ENCODE measurements at places on chromosomes 2 and 18. TPM values are rescaled to one million over a fixed set of nuclear protein-coding genes. Genes with fewer than 3 reads are reported as not detected.
A peak's percentile ranks its signal among the peaks of the same experiment; 100 is the strongest.

DNA sequence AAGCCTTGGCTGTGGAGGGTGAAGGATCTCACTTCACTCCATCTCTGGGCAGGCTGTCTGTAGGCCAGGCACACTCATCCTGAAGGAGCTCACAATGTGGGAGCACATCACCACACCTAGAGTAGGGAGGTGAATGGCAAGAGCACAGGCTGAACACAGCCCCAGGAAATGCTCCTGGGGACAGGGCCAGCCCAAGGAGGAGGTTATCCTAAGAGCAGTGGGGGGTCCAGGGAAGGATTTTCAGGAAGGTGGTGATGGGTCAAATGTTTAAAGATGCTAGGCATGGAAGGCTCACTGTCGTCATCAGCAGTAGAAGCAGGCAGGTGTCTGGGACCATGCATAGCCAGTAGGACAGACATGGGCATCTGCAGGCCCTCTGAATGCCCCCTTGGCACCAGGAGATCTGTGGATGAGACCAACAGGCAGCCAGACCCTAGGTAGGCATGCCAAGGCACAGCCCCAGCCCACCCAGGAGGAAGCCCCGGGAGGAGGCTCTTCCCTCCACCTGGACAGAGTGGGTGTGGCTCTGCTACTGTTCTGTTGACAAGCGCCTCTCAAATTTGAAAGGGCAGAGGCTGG is 91.7 kb upstream of the RAB6C start:
- no peak for DNase-seq
- H3K4me1 ChIP-seq = no peaks in the 10 kb centered on the region
- H3K36me3 ChIP-seq = no peaks in the 10 kb centered on the region
- H3K27me3 ChIP-seq = no peaks in the 10 kb centered on the region
- no peak overlapping the region for H3K27ac ChIP-seq

GRCh38 chr2:135951041-135951583 is 34.3 kb downstream of the DARS1 start:
- peaks cover under 1% of the 10 kb centered on the region for H3K36me3 ChIP-seq
- no peaks in the 10 kb centered on the region for H3K27me3 ChIP-seq
- DNase-seq = no peak
- H3K4me1 ChIP-seq = peaks cover 10% of the 10 kb centered on the region

DNA sequence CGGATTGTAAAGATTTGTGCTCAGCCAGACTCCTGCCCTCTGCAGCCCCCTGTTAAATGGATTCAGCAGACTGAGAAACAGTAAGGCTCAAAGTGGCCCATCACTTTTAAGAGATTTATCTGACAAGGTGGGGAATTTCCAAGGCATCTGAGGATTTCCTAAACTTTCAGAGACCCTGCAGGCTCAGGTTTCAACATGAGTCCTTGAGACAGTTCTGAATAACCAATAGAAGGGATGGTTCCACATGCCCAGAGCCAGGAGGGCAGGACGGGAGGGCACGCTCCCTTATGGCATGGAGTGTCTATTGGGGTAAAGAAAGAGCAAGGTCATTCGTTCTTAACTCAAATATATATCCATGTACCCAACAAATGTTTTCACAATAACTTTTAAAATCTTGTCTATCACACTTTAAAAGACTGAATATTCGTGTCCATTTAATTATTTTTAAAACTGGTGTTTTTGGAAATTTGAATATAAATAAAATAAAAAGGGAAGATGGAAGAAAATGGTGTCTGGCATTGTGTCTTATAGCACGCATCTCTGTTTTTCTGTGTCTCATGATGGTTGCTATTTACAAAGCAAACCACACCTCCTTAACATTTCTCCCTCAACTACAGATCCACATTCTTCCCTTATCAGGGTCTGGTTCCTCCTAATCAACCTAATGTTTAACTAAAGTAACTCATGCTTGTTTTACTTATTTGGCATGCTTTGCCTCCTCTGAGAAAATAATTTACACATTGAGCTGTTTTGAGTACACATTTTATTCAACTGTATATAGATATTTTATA is 56.0 kb upstream of the DSG1 start:
- no peaks in the 10 kb centered on the region for H3K4me1 ChIP-seq
- no peak overlapping the region for H3K4me3 ChIP-seq
- no peak for DNase-seq

- no peak for DNase-seq
- no peaks in the 10 kb centered on the region for H3K27me3 ChIP-seq
- H3K4me3 ChIP-seq = no peak overlapping the region
- no peaks in the 10 kb centered on the region for H3K4me1 ChIP-seq
- no peak overlapping the region for H3K27ac ChIP-seq
- no peaks in the 10 kb centered on the region for H3K36me3 ChIP-seq
These were observed 633.9 kb upstream of the PKDCC start for GRCh38 chr2:41413813-41414485.

DNA sequence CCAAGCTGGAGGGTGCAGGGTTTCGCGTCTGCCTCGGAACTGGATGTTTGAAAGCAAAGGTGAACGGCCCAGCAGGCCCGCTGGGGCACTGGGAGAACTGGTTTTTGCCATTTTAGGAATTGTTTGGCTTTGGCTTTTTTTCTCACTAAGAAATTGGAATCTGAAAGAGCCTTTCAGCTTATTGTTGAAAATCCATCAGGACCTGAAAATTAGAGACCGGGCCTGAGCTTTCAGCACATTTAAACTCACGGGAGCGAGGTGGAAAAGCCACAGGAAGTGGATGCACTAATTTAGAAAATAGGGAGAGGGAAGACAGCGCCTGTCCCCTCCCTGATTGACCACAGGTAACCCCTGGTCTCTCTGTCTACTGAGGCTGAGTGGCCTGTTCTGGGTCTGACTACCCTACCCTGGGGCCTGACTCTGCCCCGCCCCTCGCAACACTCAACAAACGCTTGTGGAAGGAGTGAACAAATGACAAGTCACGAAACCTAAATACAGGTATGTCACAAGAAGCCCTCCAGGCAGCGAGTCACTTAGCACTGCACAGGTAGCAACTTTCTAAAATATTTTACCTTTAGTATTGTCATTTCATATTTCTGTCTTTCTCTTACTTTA is 100.3 kb upstream of the MBOAT2 start:
- DNase-seq = no peak
- H3K4me1 ChIP-seq = no peaks in the 10 kb centered on the region
- H3K4me3 ChIP-seq = no peak overlapping the region
- no peaks in the 10 kb centered on the region for H3K36me3 ChIP-seq
- H3K27ac ChIP-seq = no peak overlapping the region

DNA sequence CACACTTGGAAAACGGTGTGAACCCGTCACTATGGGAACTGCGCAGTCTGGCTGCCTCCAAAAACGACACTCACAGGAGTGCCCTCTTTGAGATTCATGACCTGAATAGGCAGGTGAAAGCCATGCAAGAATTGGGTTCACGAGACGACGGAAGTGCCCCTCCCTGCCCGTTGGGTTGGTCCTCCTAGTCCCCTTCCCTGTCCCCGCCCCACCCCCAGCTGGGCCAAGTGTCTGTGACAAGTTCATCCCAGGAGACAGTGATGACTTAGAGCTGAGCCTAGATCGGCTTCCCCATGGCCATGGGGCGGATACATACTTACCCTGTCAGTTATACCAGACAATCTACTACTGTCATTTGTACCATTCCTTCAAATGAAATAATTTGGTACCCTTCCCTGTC is 1137.7 kb upstream of the CHAC2 start:
- no peaks in the 10 kb centered on the region for H3K36me3 ChIP-seq
- H3K27ac ChIP-seq = no peak overlapping the region
- no peaks in the 10 kb centered on the region for H3K27me3 ChIP-seq
- no peak for DNase-seq

- no peak overlapping the region for H3K4me3 ChIP-seq
- no peaks in the 10 kb centered on the region for H3K36me3 ChIP-seq
- DNase-seq = no peak
- H3K27me3 ChIP-seq = no peaks in the 10 kb centered on the region
- H3K27ac ChIP-seq = no peak overlapping the region
These were observed 260.0 kb downstream of the ATAD2B start for GRCh38 chr2:23666980-23667357.

DNA sequence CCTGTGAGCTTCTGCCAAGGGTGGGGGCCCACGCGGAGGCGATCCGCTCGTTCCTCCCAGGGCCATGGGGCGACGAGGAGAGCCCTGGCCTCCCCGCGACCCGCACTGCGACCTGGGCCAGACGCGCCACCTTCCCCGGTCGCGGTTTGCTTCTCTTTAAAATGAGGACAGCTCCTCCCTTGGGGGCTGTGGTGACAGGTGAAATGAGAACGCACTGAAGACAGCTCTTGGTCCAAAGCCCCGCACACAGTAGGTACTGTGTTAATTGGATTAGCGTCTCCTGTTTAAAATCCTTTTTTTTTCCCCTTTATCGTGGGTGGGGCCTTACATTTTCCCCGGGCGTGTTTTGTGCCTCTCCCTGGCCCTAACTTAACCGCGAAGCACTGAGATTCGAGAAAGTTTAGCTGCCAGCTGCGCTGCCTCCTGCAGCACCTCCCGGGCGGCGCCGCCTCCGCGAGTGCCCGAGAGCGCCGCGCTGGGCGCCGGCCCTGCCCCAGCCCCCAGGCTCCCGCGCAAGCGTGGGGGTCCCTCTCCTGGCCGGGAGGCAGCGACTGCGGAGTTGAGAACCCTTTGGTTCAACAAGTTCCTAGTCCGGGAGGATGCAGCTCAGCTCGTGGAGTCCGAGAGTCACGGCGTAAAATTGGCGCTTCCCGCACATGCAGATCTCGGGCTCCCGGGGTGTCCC is 1.1 kb downstream of the HPCAL1 start:
- H3K4me1 ChIP-seq = no peaks in the 10 kb centered on the region
- peak overlapping the region; percentile 76 for H3K4me3 ChIP-seq
- peak; percentile 68 for DNase-seq
- no peaks in the 10 kb centered on the region for H3K27me3 ChIP-seq

- DNase-seq = no peak
- no peaks in the 10 kb centered on the region for H3K36me3 ChIP-seq
- H3K27ac ChIP-seq = no peak overlapping the region
- no peak overlapping the region for H3K4me3 ChIP-seq
These were observed 8.8 kb downstream of the RALB start for GRCh38 chr2:120261387-120262006.

GRCh38 chr2:44937688-44938240 is 3.7 kb upstream of the SIX3 start:
- H3K27me3 ChIP-seq = peaks cover 66% of the 10 kb centered on the region
- no peak overlapping the region for H3K27ac ChIP-seq
- H3K4me3 ChIP-seq = peak overlapping the region; percentile 65

DNA sequence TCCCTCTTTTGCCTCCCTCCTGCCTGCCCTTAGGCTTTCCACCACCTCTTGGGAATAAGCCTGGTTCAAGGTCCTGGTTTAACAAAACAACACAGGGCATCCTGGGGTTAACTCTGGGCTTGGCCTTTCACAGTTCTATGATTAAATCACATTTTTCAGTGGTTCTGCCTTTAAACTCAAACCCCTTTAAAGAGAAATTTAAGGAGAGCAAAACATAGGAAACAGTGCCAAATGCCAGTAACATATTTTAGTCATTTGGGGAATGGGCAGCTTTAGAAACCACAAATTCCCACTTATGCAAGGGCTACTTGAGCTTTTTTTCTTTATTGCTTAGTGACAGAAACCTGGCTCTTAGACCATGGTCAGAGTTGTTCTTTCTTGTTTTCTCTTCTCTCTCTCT is 112.2 kb upstream of the FZD5 start:
- no peaks in the 10 kb centered on the region for H3K36me3 ChIP-seq
- H3K27me3 ChIP-seq = no peaks in the 10 kb centered on the region
- H3K4me1 ChIP-seq = no peaks in the 10 kb centered on the region
- no peak overlapping the region for H3K27ac ChIP-seq

- no peaks in the 10 kb centered on the region for H3K4me1 ChIP-seq
- no peaks in the 10 kb centered on the region for H3K27me3 ChIP-seq
- DNase-seq = no peak
- H3K4me3 ChIP-seq = no peak overlapping the region
These were observed 10.2 kb downstream of the MDH1 start for GRCh38 chr2:63598981-63599380.

- no peak for DNase-seq
- H3K36me3 ChIP-seq = no peaks in the 10 kb centered on the region
- no peaks in the 10 kb centered on the region for H3K4me1 ChIP-seq
- no peak overlapping the region for H3K27ac ChIP-seq
- no peak overlapping the region for H3K4me3 ChIP-seq
These were observed 43.1 kb upstream of the DOK6 start for GRCh38 chr18:69357590-69357989.

DNA sequence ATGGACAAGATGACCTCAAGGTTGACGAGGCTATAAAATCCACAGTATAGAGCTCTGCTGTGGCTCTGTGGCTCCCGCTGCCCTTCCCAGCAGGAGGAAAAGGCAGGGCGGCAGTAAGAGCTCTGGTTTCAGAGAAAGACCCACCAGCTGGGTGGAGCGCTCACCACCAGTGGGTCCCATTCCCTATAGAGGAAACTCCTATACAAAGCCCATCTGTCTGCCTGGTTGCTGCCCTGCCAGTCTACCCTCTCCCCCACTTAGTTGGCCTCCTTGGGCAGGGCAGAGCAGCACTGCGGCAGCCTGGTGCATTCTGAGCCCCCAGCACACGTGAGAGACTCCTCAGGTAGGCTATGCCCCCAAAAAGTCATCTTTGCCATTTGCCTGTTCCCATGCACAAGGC is 26.5 kb downstream of the TNS1 start:
- no peak overlapping the region for H3K4me3 ChIP-seq
- no peaks in the 10 kb centered on the region for H3K36me3 ChIP-seq
- H3K27me3 ChIP-seq = no peaks in the 10 kb centered on the region
- H3K4me1 ChIP-seq = peaks cover 44% of the 10 kb centered on the region
- no peak overlapping the region for H3K27ac ChIP-seq

DNA sequence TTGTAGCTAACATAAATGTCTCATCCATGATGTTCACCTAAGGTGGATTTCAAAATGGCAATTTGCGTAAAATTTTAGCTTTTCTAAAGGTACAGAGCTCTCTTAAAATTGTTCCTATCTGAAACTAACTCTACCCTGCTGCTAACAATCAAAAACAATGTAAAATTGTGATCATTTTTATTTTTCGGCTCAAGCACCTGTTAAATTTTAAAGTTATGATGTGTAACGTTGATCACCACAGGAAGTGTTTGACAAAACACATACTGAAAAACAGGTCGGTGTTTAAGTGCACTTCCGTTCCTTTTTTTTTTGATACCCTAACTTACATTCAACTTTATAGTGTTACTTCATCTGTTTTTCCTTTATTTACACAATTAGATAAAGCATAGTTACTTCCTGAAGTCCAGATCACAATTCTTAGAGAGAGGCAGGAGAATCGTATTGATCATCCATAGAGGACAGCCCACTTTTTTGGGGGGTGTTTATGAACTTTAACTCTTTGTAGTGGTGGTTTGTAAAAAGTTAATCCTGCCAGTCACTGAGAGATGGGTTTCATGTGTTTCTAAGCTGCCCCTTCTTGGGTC is 6.0 kb upstream of the NCK2 start:
- H3K36me3 ChIP-seq = no peaks in the 10 kb centered on the region
- no peak overlapping the region for H3K27ac ChIP-seq
- H3K4me3 ChIP-seq = no peak overlapping the region
- peaks cover 2% of the 10 kb centered on the region for H3K27me3 ChIP-seq

- no peaks in the 10 kb centered on the region for H3K36me3 ChIP-seq
- DNase-seq = no peak
- no peak overlapping the region for H3K4me3 ChIP-seq
- H3K27ac ChIP-seq = no peak overlapping the region
- H3K4me1 ChIP-seq = no peaks in the 10 kb centered on the region
- no peaks in the 10 kb centered on the region for H3K27me3 ChIP-seq
These were observed 201.3 kb upstream of the FSHR start for GRCh38 chr2:49355611-49356010.

CHRNG gene
- polyA plus RNA-seq = 7.3 TPM

MOCOS gene
- 1.1 TPM for polyA plus RNA-seq

IL1A gene
- polyA plus RNA-seq = not detected

GKN1 gene
- polyA plus RNA-seq = 0.21 TPM

CPS1 gene
- 0.11 TPM for polyA plus RNA-seq

UGT1A5 gene
- polyA plus RNA-seq = not detected

GAL3ST2 gene
- not detected for polyA plus RNA-seq

FSIP2 gene
- polyA plus RNA-seq = 0.01 TPM

B3GNT7 gene
- 0.03 TPM for polyA plus RNA-seq

COBLL1 gene
- polyA plus RNA-seq = 1.9 TPM

LBX2 gene
- 0.14 TPM for polyA plus RNA-seq
